Activated CD8-positive, alpha-beta memory T cell treated with anti-CD3 and anti-CD28 coated beads for 1 hour (primary cell): ENCODE measurements at places on chromosomes 16 and 17.

DNA sequence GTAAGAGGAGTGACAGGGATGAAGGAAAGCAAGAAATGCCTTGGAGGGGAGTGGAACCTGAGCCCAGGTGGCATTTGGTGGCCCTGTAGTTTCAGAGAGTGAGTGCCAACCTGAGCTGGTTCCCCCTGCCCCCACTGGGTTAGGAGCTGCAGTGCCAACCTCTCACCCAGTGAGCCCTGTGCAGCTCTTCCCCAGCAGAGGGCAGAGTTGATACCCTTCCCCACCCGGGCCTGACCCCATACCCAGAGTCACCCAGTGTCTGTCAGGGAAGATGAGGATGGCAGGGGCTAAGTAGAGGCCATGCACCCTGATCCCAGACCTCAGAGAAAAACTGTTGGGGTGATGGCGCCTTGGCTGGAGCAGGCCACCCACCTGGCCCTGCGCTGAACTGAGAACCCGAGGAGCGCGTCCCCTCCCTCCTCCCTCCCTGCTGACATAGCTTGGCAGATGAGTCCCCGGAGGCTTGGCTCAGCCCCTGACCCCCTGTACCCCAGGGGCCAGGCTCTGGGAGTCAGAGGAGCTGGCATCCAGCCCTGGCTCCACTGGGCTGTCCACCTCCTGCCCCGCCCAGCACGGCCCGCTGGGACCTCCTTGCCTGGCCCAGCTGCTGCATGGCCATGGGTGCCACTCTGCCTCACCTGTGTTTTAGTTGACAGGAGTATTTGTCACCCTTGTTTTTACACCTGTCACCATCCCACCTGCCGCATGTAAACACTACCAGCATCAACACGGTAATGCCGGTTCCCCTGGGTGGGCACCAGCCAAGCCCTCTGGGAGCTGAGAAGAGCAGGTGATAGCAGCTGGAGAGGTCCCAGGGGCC, 113.9 kb downstream of the AMFR start:
- no peak for DNase-seq

- no peak for DNase-seq
These were observed 3.4 kb upstream of the SSH2 start for GRCh38 chr17:29933379-29933778.

- DNase-seq: no peak
These were observed 55.4 kb downstream of the ABAT start for GRCh38 chr16:8729779-8730334.

GRCh38 chr17:79907850-79908249, 68.6 kb upstream of the CBX4 start:
- no peak for DNase-seq

DNA sequence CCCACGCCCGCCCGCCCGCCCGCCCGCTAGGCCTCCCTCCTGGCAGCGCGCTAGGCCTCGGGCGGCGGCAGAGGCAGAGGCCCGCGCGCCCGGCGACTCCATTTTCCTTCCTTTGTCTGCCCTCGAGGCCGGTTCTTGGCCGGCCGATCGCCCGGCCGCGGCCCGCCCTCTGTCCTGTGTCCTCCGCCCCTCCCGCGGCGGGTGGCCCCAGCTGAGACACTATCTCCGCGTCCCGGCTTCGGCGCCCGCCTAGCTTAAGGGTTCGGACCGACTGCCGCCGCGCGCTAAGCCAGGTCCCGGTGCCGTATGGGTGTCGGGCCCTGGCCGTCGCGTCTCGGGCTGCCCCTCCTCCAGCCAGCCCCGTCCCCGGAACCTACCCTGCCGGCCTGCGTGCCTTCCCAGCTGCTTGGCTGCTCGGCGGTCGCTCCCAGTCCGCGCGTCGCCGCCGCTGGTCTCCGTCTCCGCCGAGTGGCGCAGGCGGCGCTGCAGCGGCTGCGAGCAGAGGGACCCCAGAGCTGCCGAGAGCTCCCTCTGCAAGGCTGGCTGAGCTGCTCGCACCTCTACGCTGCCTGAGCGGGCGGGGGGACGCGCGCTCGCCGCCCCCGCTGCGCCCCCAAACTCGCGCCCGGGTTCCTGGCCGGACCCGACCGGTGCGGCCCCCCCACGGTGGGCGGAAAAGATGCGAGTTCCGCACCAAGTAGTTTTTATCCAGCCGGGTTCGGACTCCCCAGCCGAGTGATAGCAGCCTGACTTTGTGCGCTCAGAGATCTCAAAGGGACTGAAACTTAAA, 787 bp downstream of the CTCF start:
- DNase-seq: peak; percentile 50

GRCh38 chr16:89721546-89722391, 432 bp downstream of the ZNF276 start:
- peak; percentile 77 for DNase-seq

- DNase-seq: no peak
These were observed 27.3 kb upstream of the UBE2G1 start for GRCh38 chr17:4393806-4394205.
